ENCODE measurements at places on chromosomes 4 and X.

GRCh38 chrX:9515973-9516538 lies 51.2 kb downstream of the TBL1X start:
- no peak for DNase-seq

- no peak for DNase-seq
Observed at GRCh38 chr4:14641871-14642270, 360.4 kb upstream of the CPEB2 start.

GRCh38 chr4:110508827-110509710 lies 33.1 kb downstream of the ENPEP start:
- DNase-seq, result no peak

- no peak for DNase-seq
Observed at GRCh38 chrX:130296743-130297142, 28.0 kb upstream of the ZNF280C start.
